GM19239 (cell line): ENCODE measurements at places on chromosomes 16 and 17.

DNA sequence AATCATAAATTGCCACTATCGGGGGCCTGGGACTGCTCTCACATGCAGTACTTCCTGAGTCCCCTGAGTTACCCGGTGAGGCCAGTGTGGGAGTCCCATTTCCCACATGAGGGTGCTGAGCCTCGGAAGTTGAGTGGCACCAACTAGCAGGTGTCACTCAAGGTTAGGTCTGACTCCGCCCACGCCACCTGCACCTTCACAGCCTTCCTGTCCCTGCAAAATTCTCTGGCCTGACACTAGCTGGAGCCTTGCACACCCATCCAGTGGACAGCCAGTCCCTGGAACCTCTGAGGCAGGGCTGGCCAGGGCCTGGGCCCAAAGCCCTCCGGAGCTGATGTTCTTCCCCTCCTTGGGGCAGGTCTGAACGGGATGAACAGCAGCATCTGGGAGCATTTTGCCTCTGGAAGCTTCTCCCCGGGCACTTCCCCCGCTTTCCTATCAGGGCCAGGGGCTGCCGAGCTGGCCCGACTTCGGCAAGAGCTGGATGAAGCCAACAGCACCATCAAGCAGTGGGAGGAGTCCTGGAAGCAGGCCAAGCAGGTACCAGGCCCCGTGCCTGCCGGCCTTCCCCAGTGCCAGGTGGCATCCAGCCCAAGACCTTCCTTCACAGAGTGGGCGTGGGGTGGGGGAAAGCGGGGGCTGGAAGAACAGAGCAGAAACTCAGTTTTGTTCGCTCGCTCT is 21.9 kb downstream of the UNC13D start:
- no peak for DNase-seq

DNA sequence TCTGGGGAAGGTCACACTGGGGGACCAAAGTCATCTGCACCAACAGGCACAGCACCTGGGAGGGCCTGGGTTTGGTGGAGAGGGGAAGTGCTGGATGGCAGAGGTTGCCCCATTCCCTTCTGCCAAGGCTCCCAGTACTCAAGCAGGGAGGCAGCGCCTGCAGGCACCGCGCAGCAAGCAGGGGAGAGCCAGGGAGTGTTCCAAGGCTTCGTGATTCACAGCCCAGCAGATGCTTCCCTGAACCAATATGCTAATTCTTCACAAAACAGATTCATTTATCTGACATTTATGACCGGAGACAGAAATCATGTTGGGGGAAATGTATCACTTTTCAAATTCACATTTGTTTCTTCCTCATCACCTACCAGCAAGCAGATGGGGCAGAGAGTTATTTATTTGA is 13.4 kb upstream of the CDH5 start:
- no peak for DNase-seq

DNA sequence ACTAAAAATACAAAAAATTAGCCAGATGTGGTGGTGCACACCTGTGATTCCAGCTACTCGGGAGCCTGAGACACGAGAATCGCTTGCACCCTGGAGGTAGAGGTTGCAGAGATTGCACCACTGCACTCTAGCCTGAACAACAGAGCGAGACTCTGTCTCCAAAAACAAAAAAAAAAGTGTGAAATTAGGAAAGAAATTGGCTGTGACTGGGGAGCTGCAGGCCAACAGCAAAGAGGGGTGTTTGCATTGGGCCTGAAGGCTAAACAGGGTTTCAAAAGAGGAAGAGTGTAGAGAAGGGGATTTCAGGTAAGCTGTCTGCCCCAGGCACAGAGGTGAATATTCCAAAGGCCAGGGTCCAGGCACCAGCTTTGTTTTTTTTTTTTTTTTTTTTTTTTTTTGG is 9.4 kb downstream of the BMERB1 start:
- no peak for DNase-seq

DNA sequence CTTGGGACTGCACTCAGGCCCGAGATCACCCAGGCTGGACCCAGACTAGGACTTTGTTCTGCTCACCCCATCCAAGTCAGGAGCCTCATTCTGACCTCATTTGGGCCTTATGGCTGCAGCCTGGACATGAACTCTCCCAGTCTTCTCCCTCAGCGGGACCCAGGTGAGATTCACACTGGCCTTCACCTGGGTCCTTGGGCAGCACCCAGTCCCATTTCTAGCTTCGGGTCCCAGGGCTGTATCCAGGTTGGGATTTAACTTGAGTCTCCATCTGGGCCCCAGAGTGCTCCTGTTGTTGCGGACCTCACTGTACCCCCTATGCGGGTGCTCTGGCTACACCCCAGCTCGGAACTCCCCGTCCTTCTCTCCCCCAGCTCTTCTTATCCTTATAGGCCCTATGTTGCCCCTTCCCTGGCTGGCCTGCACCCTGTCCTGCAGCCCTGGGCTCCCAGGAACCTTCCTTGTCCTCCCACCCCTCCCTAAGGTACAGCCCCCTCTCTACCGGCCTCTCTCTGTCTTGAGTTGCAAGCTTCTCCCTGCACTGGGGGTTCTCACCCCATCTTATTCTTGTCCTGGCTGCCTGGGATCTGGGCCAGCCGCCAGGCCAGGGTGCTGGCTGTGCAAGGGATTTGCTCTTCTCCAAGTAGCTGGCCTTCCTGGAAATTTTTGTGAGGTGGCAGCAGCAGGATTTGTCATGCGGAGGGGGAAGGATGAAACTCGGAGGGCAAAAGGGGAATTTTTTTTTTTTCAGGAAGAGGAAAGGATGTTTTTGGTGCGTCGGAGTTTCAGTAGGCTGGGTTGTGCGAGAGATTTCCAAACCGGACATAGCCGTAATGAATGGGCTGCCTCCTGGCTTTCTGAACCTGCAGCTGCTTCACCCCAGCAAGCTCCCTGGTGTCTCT is 904 bp downstream of the MAP2K3 start:
- no peak for DNase-seq

DNA sequence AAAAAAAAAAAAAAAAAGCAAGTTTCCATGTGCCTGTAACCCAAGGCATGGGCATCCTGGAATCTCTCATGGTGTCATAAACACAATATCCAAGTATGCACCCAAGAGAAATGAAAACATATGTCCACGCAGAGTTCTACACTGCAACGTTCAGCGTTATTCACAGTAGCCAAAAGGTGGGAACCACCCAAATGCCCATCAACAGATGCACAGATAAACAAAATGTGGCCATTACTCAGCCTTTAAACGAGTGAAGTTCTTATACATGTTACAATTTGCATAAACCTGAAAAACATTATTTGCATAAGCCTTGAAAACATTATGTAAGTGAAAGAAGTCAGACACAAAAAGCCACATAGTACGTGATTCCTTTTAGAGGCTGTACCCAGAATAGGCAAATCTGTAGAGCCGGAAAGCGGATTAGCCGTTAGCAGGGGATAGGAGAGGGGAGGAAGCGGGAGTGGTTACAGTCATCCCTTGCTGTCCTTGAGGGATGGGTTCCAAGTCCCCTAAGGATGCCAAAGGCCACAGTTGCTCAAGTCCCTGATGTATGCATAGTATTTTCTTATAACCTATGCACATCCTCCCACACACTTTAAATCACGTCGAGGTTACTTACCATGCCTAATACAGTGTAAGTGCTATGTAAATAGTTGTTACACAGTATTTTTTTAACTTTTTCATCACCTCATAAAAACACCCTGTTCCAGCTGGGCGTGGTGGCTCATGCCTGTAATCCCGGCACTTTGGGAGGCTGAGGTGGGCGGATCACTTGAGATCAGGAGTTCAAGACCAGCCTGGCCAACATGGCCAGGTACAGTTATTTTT is 47.3 kb upstream of the DNAH17 start:
- no peak for DNase-seq

GRCh38 chr17:74964988-74965622 is 7.5 kb downstream of the HID1 start:
- DNase-seq: no peak

- DNase-seq: no peak
Measured at GRCh38 chr17:4947411-4948165, 742 bp downstream of the PFN1 start.

- DNase-seq: no peak
Measured at GRCh38 chr17:65787503-65787902, 226.1 kb upstream of the AXIN2 start.

DNA sequence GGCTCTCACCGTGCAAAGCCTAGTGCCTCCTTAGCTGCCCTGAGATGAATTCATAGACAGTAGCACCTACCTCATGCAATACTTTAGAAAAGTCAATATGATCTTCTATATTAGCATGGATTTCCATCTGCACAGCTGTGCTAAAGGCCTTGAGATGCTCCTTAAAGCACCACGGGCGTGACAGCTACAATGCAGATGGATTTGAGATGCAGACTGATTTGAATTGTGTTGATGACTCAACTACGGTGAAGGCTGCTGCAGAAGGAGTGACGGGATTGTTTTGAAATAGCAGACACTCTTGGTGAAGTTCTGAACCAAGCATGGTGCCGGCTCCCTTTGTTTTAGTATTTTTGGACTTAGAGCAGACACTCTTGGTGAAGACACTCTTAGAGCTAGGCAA is 88.2 kb downstream of the SPECC1 start:
- no peak for DNase-seq

GRCh38 chr16:12434567-12434966 is 369.1 kb downstream of the CPPED1 start:
- DNase-seq: no peak

GRCh38 chr16:87132361-87133014 is 184.7 kb downstream of the C16orf95 start:
- no peak for DNase-seq
